Activated gamma-delta T cell (primary cell): ENCODE measurements at places on chromosomes 12 and 14.
A peak's percentile ranks its signal among the peaks of the same experiment; 100 is the strongest.

- DNase-seq: peak; percentile 47
Measured at GRCh38 chr12:89707703-89708564, 704 bp downstream of the ATP2B1 start.

DNA sequence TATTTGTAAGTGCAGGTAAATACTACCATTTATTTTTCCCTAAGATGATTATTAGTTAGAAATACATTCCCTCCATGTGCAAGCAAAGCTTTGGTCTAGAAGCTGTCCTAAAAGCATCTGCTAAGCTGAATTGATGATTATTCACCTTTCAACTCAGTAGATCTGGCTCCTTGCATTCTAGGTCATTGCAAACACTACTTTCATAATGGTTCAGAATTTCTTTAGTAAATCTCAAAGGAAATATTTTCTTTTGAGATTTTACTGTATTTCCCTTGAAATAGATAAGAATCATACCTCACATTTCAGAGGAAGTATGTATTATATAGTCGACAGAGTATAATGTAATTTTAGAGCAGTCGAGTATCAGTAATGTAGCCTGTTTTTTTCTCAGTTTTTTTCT, 2.4 kb downstream of the ETNK1 start:
- no peak for DNase-seq

- DNase-seq: no peak
Measured at GRCh38 chr12:118166946-118167345, 31.0 kb downstream of the PEBP1 start.

DNA sequence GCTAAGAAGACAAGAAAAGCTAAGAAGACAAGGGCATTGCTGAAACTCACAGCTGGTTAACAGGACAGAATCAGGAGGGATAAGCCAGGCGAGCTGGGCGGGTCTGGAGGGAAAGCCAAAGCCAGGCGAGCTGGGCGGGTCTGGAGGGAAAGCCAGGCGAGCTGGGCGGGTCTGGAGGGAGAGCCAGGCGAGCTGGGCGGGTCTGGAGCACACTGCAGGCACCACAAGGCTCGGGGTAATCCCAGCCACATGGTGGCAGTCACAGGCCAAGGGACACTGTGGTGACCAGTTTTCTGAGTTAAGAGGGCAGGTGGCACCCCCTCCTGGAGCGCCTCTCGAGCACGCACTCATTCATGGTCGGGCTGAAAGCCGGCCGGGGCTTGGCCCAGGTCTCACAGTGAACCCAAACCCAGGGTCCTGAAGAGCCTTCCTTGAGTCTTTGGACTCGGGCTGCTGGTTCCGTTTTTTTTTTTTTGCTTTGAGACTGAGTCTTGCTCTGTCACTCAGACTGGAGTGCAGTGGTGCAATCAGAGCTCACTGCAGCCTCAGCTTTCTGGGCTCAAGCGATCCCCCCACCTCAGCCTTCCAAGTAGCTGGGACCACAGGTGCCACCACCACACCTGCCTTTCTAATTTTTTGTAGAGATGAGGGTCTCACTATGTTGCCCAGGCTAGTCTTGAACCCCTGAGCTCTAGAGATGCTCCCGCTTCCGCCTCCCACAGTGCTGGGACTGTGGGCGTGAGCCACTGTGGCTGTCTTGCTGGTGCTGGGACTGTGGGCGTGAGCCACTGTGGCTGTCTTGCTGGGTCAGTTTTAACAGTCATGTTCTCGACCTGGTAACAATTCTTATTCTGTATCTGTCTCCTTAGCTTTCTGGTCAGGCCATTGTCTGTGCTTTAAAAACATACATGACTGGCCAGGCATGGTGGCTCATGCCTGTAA, 40.2 kb downstream of the HSP90AA1 start:
- no peak for DNase-seq

- no peak for DNase-seq
Measured at GRCh38 chr12:97109441-97109840, 202.4 kb downstream of the NEDD1 start.

DNA sequence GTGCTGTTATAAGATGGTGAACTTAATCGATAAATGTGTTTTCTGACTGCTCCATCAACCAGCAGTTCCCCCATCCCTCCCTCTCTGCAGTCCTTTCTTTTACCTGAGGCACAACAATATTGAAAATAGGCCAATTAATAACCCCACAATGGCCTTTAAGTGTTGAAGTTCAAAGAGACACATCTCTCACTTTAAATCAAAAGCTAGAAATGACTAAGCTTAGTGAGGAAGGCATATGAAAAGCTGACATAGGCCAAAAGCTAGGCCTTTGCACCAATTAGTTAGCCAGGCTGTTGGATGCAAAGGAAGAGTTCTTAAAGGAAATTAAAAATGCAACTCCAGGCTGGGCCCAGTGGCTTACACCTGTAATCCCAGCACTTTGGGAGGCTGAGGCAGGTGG, 43.7 kb downstream of the SAV1 start:
- DNase-seq: no peak

- DNase-seq: no peak
Measured at GRCh38 chr14:29928117-29928640, 532 bp upstream of the PRKD1 start.

- no peak for DNase-seq
Measured at GRCh38 chr12:3816266-3816665, 56.9 kb downstream of the PARP11 start.

- DNase-seq: no peak
Measured at GRCh38 chr14:94157197-94157596, 16.9 kb upstream of the PPP4R4 start.

- DNase-seq: no peak
Measured at GRCh38 chr14:25389948-25390347, 340.0 kb upstream of the STXBP6 start.

DNA sequence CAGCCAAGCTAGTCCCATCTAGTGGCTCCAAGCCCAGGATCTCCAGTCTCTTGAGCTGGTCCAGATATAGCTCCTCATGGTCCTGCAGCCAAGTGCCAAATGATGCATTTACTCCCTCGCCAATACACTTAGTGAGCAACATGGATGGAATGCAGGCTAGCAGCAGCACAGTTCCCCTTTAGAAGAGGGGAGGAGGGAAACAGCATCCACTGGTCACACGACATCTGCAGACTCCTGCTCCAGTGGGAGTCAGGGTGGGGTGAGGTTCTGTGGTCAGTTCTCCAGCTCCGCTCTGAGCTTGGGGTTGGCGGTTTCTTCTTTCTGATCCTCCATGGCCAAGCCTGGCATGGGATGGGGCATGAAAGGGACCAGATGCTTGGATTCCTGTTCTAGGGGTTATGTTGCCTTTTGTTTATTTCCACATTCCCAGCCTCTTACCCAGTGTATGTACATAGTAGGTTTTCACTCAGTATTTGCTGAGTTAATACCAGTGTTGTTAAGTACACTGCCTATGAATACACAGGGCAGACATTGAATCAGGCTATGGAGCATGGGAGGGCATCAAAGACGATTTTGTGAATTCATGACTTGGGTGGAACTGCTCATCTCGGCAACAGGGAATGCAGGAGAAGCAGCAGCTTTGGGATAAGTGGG, 57.3 kb downstream of the GALNT16 start:
- DNase-seq: no peak

DNA sequence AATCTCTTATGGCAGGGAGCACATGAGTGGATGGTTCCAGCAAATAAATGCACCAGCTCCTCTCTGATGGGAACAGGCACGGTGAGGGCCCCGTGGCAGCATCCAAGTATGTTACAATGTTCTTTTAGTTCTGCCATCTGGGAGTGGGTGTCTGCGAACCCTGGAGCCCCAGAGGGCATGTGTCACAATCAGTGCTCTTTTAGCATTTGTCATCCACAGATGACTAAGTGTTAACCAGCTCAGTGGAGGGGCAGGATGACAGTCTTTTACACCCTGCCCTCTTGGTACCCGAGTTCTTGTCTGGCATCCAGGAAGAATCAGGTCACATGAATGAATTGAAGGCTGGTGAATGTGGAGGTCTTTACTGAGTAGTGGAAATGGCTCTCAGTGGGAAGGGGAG, 560.4 kb upstream of the FLRT2 start:
- DNase-seq: no peak

- DNase-seq: no peak
Measured at GRCh38 chr14:67666750-67667449, 7.5 kb downstream of the VTI1B start.

DNA sequence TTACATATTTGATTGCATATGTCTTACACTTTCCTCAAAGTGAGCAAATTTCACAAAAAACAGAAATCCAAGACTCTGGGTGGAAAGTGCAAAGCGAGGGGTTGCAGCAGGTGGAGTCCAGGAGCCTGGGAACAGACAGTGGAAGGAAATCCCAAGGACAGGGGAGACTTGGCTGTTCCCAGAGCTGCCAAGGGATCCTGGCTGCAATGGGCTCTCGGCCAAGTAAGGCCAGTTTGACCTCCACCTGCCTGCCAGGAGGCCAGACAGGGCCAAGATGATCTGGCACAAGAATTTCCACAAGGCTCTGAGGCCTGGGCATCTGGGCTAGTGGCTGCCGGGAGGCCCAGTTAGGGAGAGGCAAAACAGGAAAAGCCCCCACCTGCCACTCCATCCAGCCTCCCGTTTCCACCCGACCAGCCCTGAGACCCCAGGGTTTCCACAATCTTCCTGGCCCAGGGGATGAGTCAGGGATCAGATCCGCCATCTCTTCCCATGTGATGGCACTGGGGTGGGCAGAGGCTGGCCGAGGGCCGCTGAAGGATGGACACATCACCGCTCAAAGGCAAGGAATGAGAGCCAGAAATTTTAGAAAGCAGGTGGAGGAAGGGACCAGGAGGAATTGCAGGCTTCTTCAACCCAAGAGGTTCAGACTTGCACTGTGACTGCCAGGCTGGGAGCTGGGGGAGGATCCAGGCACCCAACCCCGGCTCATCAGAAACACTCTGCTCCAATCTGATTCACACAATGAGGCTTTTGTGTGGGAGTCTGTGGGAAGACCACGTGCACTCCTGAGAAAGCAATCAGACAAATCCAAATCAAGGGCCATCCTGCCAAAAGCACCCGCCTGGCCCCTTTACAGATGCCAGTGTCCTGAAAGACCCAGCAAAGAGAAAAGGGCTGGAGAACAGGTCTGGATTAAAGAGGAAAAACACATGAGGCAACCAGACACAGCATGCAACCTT, 16.3 kb downstream of the SCARB1 start:
- DNase-seq: no peak

DNA sequence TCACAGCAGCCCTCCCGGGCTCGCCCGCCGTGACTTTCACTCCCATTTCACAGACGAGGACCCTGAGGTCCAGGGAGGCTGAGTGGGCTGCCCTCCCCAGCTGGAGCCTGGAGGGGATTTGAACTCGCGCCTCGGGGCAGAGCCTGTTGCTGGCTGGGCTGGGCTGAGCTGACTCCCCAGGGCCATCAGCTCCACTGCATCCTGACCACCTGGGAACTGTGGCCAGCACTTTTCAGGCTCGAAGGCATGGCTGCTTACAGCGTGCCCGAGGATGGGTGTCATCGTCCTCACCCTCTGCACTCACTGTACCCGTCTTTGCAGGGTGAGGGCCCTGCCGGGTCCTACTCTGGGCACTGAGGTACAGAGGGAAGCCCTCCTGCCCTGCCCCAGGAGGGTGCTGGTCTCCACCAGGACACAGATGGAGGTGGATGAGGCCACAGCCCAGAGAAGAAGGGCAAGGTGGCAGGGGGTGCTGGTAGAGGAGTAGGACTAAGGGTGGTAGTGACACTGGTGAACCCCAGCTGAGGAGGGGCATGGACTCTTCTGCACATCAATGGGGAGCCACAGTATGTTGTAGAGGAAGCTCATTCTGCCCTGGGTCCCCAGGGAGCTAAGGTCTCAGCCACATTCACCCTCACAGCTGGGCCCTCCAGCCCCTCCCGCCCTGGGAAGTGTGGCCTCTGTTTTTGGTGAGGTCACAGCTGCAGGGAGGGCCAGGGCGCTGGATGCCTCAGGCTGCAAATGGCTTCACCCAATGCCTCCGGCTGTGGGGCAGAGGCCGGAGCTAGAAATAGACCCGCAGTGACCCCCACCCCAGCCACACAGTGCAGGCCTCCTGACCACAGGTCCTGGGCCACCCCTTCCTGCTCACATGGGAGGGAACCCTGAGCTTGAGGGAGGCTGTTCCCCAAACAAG, 365.1 kb upstream of the SFSWAP start:
- DNase-seq: no peak

- DNase-seq: no peak
Measured at GRCh38 chr14:71606064-71606463, 326.2 kb upstream of the RGS6 start.

DNA sequence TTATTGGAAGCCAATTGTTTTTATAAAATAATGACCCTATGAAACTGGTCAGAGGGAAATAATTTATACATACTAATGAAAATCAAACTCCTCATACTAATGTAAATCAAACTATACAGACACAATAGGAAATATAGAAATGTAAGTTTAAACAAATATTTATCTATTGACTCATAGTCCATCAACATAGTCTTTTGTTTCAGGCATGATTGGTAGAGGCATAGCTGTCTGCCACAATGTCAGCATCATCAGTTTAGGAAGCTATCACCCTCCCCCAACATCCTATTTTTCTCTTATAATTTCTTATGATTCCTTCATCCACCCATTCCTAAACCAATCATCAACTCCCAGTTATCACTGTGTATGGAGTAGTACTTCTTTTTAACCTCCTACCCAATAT, 117.7 kb downstream of the SLC38A6 start:
- no peak for DNase-seq

DNA sequence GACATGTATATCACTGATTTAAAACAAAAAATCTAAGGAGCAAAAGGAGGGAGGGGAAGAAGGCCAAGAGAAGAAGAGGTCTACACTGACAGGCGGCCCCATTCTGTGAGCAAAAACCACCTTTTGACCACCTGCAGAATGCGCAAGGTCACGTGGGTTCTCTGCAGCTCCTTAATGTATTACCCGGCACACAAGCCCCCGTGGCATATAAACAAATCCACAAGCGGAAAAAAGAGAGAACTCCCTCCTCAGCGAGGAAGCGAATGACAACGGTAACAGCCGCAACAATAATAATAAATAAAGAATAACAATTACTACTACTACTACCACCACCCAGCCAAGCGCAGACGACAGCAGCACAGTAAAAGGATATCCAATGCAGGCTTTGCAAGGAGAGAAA, 1.3 kb downstream of the KSR2 start:
- DNase-seq: no peak

DNA sequence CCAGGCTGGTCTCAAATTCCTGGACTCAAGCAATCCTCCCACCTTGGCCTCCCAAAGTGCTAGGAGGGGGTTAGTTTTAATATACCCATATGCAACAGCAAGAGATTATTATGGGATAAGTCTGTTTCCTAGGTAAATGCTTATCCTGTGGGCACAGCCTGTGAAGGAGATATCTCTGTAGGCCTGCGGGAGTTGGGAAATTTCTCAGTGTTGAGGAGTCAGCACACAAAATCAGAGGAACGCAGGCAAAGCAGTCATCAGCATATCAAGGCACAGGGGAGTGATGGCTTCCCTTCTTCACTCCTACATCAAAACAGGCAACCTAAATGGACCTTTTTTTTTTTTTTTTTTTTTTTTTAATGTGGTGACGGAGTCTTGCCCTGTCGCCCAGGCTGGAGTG, 20.9 kb upstream of the TMED10 start:
- DNase-seq: no peak

DNA sequence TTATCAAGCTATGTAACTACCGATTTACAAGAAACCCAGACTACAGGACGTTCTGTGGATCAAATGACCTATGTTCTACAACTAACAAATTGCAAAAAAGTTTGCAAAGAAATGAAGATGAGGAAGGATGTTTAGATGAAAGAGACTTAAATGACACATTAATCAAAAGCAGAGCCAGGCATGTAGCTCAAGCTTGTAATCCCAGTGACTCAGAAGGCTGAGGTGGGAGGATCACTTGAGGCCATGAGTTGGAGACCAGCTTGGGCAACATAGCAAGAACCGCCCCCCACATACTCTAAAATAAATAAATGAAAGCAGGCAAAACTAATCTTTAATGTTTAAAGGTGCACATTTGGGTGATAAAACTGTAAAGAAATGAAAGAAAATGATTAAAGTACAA, 331.9 kb downstream of the BTG1 start:
- no peak for DNase-seq
